Activated CD8-positive, alpha-beta memory T cell treated with anti-CD3 and anti-CD28 coated beads for 24 hours (primary cell): ENCODE measurements at places on chromosomes 2 and 18.
A peak's percentile ranks its signal among the peaks of the same experiment; 100 is the strongest.

- DNase-seq, result no peak
Measured at GRCh38 chr2:59888015-59888414, 665.4 kb downstream of the BCL11A start.

DNA sequence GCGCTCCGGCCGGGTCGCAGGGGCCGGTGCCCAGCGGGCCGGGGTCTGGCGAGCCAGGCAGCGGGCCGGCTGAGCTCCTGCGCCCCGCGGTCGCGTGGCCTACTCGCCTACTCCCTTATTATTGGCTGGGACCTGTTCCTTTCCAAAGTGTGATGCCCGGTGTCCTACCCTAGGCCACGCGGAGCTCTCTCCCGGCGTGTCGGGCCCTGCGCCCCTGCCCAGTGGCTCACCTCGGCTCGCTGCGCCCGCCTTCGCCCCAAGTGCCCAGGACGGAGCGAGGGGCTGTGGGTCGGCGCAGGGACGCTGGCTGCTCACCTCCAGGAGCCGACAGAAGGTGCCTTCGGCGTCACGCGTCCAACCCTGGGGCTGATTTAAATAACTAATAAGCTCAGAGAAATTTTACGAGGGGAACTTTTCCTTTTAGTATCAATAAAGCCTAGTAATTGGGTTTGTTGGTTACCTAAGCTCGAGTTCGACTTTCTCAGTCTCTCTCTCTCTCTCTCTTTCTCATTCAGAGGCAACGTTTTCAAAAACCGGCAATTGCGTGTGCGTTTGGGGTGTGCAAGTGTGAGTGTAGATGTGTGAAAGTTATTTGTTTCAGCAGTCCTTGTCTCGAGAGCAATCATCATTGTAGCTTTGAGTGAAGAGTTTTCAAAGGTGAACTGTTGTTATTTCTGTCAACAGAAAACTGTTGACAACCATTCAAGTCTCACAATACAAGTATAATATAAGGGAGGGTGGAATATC lies 7.0 kb upstream of the SATB2 start:
- DNase-seq, result no peak

DNA sequence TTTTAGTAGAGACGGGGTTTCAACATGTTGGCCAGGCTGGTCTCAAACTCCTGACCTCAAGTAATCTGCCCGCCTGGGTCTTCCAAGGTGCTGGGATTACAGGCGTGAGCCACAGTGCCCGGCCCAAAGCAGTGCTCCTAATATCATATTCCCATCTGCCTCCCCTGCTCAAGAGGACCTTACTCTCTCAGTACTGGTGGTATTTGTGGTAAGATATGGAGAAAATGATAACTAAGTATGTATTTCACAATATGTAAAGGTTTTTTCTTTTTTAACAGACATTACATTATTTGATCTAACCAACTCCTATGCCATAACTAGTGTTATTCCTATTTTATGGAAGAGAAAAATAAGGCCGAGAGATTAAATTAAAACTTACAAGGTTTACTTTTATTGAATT lies 201.0 kb downstream of the CAMKMT start:
- DNase-seq, result no peak

DNA sequence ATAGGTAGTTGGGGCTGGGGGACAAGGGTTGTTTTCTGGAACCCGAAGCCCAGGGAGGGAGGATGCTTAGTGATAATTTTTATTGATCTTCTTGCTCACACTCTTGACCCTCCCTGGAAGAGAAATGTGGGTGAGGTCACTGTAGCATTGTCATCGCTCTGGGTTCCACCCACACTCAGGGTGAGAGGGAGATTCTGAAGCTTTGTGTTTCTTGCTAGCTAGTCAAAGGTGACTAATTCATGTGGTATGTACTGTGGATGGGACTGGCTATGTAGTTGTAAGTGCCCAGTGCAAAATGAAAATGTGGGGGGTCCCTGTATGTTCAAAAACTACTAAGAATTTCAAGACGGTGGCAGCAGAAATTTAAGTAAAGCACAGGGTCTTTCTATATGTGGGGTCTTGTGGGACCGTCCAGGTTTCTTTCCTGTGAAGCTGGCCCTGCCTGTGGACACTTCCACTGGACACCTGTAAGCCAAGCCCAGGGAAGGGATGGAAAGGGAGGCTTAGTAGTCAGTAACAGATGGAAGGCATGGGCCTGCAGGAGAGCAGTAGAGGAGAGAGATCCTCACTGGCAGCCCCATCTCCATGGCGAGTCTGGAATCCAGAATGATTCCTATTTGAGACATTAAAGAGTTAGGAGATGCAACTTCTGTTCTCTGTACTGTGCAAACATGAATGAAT lies 35.0 kb downstream of the TSN start:
- DNase-seq, result no peak

GRCh38 chr2:207337234-207338219 lies 171.8 kb upstream of the KLF7 start:
- no peak for DNase-seq

GRCh38 chr2:107242811-107243210 lies 356.8 kb upstream of the ST6GAL2 start:
- DNase-seq, result no peak

- DNase-seq, result peak; percentile 82
Measured at GRCh38 chr2:219475697-219476651, 22.7 kb upstream of the GMPPA start.

DNA sequence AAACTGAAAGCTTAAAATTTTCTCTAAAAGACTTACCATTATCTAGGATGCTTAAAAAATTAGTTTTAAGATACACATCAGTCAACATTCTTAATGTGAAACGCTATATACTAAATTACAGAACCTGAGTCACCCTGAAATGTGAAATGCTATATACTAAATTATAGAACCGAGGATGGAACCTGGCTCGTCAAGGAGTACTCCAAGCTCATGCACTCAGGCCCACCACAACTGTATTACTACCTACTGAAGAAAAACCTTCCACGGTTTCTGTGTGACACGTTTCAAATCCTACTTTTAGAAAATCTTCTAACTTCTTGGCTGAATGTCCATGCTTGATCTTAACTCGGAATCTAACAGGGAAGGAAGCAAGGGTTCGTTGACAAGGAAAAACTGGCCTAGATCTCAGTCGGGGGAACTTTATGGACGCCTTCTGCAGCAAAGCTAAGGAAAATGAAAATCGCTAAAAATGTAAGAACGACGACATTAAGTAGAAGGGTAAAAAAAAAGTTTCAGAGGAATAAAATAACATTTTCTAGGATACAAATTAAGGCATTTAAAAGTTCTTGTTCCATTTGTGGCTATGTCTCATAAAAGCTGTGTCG lies 1.4 kb downstream of the PRKD3 start:
- DNase-seq, result no peak

GRCh38 chr18:68262690-68263294 lies 452.1 kb downstream of the TMX3 start:
- no peak for DNase-seq

DNA sequence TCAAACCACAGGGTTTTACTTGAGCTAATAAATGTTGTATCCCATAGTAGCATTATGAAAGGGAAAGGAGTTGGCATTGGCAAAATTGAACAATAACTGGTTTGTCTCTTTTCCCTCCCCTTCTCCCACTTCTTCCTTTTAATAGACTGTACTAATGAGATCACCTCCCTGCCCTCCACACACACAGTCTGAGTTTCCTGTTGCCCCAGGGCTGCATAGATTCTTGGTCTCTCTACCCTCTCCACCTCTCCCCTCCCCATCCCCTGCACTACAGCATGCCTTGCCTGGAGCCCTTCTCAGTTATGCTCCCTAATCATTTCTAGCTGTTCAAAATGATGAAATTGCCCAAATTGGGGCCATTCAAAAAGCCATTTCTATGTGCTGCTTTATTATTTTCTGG lies 37.2 kb upstream of the NEMP2 start:
- no peak for DNase-seq
